ENCODE measurements at places on chromosomes 13 and 19.

DNA sequence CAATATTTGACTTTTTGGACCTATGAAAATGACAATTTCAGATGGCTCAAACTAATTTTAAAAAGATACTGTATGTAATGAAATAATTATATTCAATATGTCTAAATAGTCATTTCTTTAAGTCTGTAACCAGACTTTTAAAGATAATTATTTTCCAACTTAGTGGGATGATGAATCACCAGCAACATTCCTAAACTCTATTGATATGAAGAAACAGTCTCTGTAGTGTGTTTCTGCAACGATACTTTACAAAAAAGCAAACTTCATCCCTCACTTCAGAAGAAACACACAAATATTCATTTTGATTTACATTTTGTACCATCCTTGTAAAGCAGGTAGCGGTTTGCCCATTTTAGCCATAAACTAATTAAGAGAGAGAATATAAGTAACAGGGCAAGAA lies 417.4 kb downstream of the EFNB2 start:
- no peak overlapping the region for H3K4me3 ChIP-seq
- DNase-seq: no peak
- no peak overlapping the region for H3K27ac ChIP-seq
- peaks cover 10% of the 10 kb centered on the region for H3K27me3 ChIP-seq
- no peaks in the 10 kb centered on the region for H3K4me1 ChIP-seq

DNA sequence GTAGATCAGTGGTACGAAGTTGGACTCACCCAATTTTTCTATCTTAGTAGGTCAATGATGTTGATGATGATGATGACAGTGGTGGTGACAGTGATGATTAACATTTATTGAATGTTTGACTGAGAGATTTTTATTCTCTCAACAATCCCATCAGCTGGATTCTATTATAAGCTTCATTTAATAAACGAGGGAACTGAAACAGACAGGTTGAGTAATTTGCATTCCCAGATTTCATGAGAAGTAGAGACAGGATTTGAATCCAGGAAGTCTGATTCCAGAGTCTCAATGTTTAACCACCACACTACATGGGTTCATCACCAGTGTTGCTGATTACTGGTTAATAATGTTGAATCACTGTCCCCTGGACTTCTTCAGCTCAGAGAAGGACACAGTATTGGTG lies 168.9 kb downstream of the FLT1 start:
- no peaks in the 10 kb centered on the region for H3K36me3 ChIP-seq
- DNase-seq: no peak
- peaks cover 4% of the 10 kb centered on the region for H3K4me1 ChIP-seq
- no peaks in the 10 kb centered on the region for H3K27me3 ChIP-seq
- no peak overlapping the region for H3K27ac ChIP-seq

DNA sequence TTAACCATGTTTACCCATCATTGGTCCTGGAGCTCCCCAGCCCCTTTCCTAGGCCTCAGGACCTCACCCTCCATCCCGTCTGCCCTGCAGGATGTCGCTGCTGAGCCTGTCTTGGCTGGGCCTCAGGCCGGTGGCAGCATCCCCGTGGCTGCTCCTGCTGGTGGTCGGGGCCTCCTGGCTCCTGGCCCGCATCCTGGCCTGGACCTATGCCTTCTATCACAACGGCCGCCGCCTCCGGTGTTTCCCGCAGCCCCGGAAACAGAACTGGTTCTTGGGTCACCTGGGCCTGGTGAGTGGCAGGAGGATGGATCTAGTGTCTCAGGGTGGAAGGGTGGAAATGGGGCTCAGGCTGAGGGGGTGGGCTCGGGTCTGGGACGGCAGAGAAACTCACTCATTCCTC lies 508 bp downstream of the CYP4F8 start:
- no peaks in the 10 kb centered on the region for H3K36me3 ChIP-seq
- peaks cover 31% of the 10 kb centered on the region for H3K27me3 ChIP-seq
- H3K4me3 ChIP-seq: no peak overlapping the region
- H3K4me1 ChIP-seq: no peaks in the 10 kb centered on the region
- H3K27ac ChIP-seq: peak overlapping the region; percentile 79
- DNase-seq: no peak

GRCh38 chr13:29513002-29513980 lies 82.2 kb downstream of the SLC7A1 start:
- H3K4me1 ChIP-seq: peaks cover 2% of the 10 kb centered on the region
- peaks cover 95% of the 10 kb centered on the region for H3K36me3 ChIP-seq
- H3K27me3 ChIP-seq: no peaks in the 10 kb centered on the region
- no peak overlapping the region for H3K4me3 ChIP-seq
- H3K27ac ChIP-seq: peak overlapping the region; percentile 34

DNA sequence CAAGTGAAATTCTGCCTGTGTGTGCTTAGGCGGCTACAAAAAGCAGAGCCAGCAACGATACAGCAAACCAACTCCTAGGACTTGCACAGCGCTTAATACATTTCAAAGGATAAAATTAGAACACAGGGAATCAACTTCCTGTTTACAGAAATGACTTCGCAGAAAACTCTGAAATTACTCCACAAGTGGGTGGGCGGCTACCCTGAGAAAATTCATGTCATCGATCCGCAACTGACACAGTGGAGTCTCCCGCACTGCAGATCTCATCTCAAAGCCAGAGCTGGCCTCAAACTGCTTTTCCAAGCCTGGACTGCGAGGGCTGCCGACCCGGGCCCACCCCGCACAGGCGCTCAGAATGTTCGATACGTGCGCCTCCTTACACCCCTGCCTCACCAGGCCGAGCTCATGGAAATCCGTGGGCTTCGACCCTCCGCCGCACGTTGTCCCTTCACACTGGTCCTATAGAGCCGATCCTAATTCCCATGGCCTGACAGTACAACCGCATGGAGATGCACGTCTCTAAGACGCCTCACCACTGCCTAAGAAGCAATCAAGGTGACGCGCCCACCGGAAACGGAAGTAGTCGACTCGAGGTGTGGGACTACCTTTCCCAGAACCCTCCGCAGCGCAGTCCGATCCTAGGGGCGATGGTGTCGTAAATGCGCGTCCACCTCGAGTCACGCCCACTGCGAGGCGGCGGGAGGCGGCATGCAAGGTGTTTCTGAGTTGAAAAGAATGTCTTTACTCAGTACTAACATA lies at the start of gene ZNF229:
Gene ZNF229 (minus strand): TSS at position 557 of the 759 bp plus-strand sequence. CDS start 5,625 bp downstream, outside the sequence.
- peak; percentile 75 for DNase-seq
- peaks cover 11% of the 10 kb centered on the region for H3K4me1 ChIP-seq
- H3K27ac ChIP-seq: peak within 1 kb of the TSS; percentile 31
- H3K4me3 ChIP-seq: peak within 1 kb of the TSS; percentile 79

DNA sequence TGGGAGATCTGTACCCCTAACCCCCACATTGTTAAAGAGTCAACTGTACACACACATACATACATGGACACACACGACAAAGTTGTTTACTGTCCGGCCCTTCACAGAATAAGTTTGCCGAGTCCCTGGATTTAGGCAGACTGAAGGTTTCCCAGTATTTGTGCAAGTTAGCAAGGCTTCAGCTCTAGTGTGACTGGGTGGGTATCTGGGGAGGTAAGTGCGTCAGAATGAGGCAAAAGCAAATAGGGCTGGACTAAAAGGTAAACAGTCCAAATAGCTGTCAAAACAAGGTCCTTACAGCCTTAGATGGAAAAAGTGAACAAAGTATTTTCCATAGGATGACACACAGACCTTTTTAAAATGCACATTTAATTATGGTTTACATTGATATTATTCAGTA lies 228.4 kb upstream of the UFM1 start:
- no peak for DNase-seq
- no peaks in the 10 kb centered on the region for H3K4me1 ChIP-seq
- H3K4me3 ChIP-seq: no peak overlapping the region
- H3K36me3 ChIP-seq: no peaks in the 10 kb centered on the region
- H3K27me3 ChIP-seq: no peaks in the 10 kb centered on the region
- no peak overlapping the region for H3K27ac ChIP-seq

DNA sequence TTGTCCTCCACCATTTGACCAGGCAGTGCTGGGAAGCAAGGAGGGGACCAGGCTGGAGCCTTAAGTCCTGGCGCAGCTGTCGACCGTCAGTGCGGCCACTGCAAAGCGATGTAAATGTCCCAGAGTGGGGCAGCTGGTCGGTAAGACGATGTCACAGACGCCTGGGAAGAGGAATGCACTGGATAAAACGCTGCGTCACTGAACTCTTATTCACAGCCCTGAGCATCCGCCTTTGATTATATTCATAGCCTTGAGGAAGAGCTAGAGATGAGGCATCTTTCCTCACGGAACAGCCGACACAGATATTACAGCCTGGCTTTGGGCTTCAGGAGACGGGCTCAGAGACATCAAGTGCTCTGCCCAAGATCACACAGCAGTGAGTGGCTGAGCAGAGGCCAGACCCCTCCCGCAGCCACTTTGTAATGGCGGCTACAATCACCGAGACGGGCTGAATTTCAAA lies 17.6 kb upstream of the TUBGCP3 start:
- peaks cover 36% of the 10 kb centered on the region for H3K27me3 ChIP-seq
- no peaks in the 10 kb centered on the region for H3K36me3 ChIP-seq
- peak overlapping the region; percentile 75 for H3K4me3 ChIP-seq
- no peak overlapping the region for H3K27ac ChIP-seq

- H3K27me3 ChIP-seq: peaks cover 22% of the 10 kb centered on the region
- H3K4me1 ChIP-seq: no peaks in the 10 kb centered on the region
- DNase-seq: no peak
Observed at GRCh38 chr13:76516013-76516412, 370.2 kb downstream of the KCTD12 start.

GRCh38 chr19:29302002-29302928 lies 89.3 kb upstream of the UQCRFS1 start:
- peaks cover 23% of the 10 kb centered on the region for H3K27me3 ChIP-seq
- no peak overlapping the region for H3K4me3 ChIP-seq
- no peak overlapping the region for H3K27ac ChIP-seq
- H3K36me3 ChIP-seq: no peaks in the 10 kb centered on the region

GRCh38 chr13:49082653-49083536 lies 107.2 kb downstream of the FNDC3A start:
- H3K4me3 ChIP-seq: no peak overlapping the region
- DNase-seq: no peak
- no peak overlapping the region for H3K27ac ChIP-seq
- H3K4me1 ChIP-seq: peaks cover 31% of the 10 kb centered on the region
